Liver (tissue), 10 donors: ENCODE measurements at places on chromosomes 7 and 10. TPM values are rescaled to one million over a fixed set of nuclear protein-coding genes. Genes with fewer than 3 reads are reported as not detected.

DNA sequence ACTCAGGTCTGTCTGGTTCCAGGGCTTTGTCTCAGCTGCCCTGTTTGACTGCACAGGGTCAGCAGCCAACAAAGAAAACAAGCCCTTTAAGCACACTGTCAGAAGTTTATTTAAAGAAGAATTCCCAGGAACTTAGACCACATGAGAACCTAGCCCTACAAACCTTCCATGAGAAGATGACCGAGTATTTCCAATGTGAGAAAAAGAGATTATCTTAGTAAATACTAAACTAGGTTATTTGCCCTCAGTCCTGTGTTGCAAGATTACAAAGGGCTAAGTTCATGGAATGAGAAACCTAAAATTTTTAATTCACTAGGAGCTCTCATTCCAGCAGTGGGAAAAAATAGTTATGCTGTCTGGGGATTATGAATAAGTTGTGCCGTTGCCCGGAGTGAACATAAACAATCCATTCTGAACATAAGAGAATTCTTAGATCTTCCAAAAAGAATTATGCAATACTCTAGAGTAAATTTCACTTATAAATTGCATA lies 46.7 kb downstream of the NOC3L start:
- peaks cover 2% of the 10 kb centered on the region for H3K4me1 ChIP-seq
- no peak overlapping the region for H3K4me3 ChIP-seq
- DNase-seq = no peak
- no peaks in the 10 kb centered on the region for H3K36me3 ChIP-seq

GRCh38 chr7:158742065-158742821 lies 37.6 kb upstream of the NCAPG2 start:
- DNase-seq = no peak
- peaks cover 49% of the 10 kb centered on the region for H3K36me3 ChIP-seq
- H3K27ac ChIP-seq = no peak overlapping the region
- H3K27me3 ChIP-seq = no peaks in the 10 kb centered on the region
- H3K4me1 ChIP-seq = no peaks in the 10 kb centered on the region
- no peak overlapping the region for H3K4me3 ChIP-seq

DNA sequence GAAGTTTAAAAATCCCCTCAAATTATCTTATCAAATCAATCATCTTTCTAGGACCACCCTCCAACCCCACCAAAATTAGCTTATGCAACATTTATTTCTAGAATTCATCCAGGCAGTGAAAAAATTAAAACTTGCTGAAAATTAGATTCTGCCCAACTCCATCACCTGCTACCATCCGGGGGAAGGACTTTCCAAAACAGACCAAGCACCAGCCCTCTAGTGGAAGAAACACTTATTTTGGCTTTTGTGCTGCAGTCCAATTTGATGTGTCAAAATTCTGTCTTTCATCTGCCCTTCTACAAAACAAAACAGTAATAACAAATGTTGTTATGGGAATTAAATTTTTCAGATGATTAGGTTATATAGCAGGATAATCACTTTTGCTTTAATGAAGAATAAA lies 35.1 kb downstream of the GCC1 start:
- H3K4me1 ChIP-seq = no peaks in the 10 kb centered on the region
- no peak overlapping the region for H3K4me3 ChIP-seq
- DNase-seq = no peak
- H3K27me3 ChIP-seq = no peaks in the 10 kb centered on the region
- H3K36me3 ChIP-seq = no peaks in the 10 kb centered on the region
- H3K27ac ChIP-seq = no peak overlapping the region

DNA sequence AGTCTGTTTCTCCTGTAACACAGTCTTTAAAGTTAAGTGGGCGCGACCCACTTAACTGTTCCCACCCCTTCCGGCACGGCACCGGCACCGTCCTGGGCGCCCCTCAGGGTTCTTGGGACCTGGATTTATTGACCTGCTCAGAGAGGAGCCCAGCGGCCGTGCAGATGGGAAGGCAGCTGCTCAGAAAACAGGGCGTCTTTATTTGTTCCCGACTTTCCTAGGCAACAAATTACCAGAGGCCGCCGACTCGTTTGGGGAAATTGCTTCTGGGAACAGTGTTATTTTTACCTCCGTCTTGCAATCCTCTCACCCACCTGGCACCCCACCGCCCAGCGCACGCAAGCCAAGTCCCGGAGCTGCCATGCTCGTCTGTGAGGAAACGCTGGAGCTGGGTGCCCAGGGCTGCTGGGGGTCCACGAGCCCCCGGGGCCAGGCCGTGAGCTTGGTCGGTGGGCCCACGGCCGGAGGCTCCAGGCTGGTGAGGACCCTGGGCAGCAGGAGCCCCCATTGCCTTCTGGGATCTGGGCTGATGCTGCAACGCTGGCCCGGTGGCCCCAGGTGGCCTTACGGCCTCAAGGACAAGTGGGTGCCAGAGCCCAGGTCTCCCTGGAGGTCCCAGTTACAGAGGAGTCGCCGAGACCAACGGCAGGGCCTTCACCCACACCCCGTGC lies 14.9 kb upstream of the ADGRA1 start:
- peaks cover 4% of the 10 kb centered on the region for H3K27me3 ChIP-seq
- H3K4me1 ChIP-seq = no peaks in the 10 kb centered on the region
- no peak overlapping the region for H3K27ac ChIP-seq

- H3K27me3 ChIP-seq = no peaks in the 10 kb centered on the region
- no peaks in the 10 kb centered on the region for H3K36me3 ChIP-seq
- H3K27ac ChIP-seq = no peak overlapping the region
- no peaks in the 10 kb centered on the region for H3K4me1 ChIP-seq
- DNase-seq = no peak
These were observed 131.4 kb downstream of the GPAM start for GRCh38 chr10:112052166-112052565.

- no peak overlapping the region for H3K27ac ChIP-seq
- H3K4me3 ChIP-seq = no peak overlapping the region
- no peaks in the 10 kb centered on the region for H3K36me3 ChIP-seq
These were observed 483.9 kb downstream of the GRM8 start for GRCh38 chr7:126768836-126769235.

GRCh38 chr7:108648989-108649388 lies 79.3 kb downstream of the DNAJB9 start:
- no peak overlapping the region for H3K27ac ChIP-seq
- no peaks in the 10 kb centered on the region for H3K36me3 ChIP-seq
- no peak for DNase-seq
- H3K27me3 ChIP-seq = no peaks in the 10 kb centered on the region

DNA sequence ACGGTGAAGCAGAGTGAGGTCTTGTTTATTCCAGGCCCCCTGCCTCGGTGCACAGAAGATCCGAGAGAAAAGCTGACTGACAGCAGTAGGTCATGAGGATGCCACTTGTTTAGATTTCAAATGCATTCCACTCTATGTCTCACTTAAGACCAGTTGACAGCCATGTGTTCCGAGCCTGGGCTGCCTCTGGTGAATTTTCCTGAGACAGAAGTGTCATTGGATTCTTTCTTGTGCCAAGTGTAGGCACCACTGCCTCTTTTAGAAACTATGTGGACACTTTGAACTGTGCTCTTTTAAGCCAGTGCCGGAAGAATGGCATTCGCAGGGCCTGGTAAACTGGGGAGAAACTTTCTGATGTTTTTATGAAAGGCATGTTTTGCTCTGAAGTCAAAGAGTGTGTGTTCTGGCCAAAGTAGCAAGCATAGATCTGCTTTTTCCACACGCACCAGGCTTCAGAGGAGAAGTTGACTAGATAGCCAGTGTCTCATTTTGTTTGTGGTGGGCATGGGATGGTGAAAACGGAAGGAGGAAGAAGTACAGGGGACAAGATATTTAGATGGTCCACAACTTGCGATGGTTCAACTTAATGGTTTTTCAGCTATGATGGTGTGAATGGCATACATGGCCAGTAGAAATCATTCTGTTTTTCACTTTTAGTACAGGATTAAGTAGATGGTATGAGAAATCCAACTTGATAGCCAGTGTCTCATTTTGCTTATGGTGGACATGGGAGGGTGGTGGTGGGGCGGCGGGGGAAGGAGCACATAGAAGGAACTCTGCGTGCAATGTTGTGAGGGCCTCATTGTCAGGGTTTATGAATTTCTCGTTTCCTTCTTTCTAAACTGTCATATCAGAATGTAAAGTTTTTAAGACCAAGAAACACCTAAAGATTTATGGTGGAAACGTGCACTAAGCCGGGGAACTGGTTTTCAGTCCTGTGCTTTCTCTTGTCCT lies 41.5 kb downstream of the CYP17A1 start:
- H3K27ac ChIP-seq = peak overlapping the region; percentile 82
- no peaks in the 10 kb centered on the region for H3K27me3 ChIP-seq
- DNase-seq = no peak
- no peak overlapping the region for H3K4me3 ChIP-seq
- peaks cover 11% of the 10 kb centered on the region for H3K36me3 ChIP-seq
- H3K4me1 ChIP-seq = peaks cover 17% of the 10 kb centered on the region

DNA sequence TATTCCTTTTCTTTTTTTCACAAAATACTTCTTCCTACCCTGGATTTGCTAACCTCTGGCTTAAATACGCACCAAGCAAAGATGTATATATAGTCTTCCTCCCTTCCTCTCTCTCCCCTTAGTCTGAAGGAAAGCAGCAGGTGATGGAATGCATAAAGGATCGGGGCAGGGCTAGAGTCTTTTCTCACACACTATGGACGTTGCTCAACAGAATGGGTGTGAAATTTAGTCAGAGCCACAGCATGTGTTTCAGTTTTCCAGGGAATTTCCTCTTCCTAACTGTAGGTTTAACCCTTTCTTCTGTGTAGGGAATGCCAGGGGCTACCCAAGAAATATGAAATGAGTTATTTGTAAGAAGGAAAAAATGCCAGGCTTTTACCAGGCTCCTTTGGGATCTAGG lies 71.4 kb upstream of the NFKB2 start:
- no peak for DNase-seq
- H3K4me3 ChIP-seq = no peak overlapping the region
- H3K36me3 ChIP-seq = no peaks in the 10 kb centered on the region
- no peak overlapping the region for H3K27ac ChIP-seq
- no peaks in the 10 kb centered on the region for H3K4me1 ChIP-seq

DNA sequence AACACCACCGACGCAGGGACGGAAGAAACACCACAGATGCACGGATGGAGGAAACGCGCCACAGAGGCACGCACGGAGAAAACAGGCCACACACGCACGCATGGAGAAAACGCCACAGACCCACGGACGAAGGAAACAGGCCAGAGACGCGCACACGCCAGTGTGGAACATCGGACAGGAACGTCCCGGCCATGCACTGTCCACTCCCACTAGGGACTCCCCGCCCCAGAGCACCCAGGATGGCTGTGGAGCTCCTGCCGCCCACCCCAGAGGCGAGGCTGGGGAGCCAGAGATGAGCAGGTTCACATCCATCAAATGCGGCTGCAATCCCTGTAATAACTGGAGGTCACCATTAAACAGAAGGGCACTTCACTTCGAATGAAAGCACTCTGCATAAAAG lies 17.3 kb downstream of the DIP2C start:
- no peak overlapping the region for H3K4me3 ChIP-seq
- H3K27me3 ChIP-seq = no peaks in the 10 kb centered on the region
- H3K36me3 ChIP-seq = no peaks in the 10 kb centered on the region
- no peaks in the 10 kb centered on the region for H3K4me1 ChIP-seq

- no peak for DNase-seq
- no peaks in the 10 kb centered on the region for H3K4me1 ChIP-seq
- no peak overlapping the region for H3K4me3 ChIP-seq
- H3K27me3 ChIP-seq = no peaks in the 10 kb centered on the region
- no peak overlapping the region for H3K27ac ChIP-seq
These were observed 180.8 kb upstream of the CDK1 start for GRCh38 chr10:60597513-60597912.

DNA sequence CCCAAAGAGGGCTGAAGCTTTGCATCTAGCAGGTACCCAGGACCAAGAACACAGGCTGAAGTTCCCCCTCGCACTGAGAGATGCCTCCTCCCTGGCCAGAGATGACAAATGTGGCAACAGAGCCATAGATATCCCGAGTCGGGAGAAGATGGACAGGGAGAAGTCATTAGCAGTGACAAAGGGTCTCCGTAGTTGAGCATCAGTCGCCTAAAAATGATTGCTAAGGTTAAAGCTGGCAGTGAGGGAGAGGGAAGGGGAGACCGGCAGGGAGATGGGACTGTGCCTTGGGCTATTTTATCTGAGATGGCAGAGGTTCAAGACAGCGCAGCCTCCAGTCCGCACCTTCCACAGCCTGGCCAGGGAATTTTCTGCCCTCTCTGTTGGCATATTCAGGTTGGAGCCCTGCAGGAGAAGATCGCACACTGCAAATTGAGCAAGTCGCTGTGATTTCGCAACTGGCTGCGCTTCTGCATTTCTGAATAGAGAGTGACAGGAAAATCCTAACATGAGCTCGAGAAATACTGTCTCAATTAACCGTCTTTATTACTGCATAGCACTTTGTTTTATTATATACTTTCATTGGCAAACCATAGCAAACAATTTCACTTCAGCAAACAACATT lies 238.9 kb upstream of the GPR26 start:
- no peaks in the 10 kb centered on the region for H3K27me3 ChIP-seq
- H3K4me3 ChIP-seq = no peak overlapping the region
- no peak for DNase-seq
- no peaks in the 10 kb centered on the region for H3K4me1 ChIP-seq
- H3K27ac ChIP-seq = no peak overlapping the region
- no peaks in the 10 kb centered on the region for H3K36me3 ChIP-seq

- H3K27ac ChIP-seq = no peak overlapping the region
- DNase-seq = no peak
These were observed 453.8 kb upstream of the ANKRD30A start for GRCh38 chr10:36671607-36672006.

DNA sequence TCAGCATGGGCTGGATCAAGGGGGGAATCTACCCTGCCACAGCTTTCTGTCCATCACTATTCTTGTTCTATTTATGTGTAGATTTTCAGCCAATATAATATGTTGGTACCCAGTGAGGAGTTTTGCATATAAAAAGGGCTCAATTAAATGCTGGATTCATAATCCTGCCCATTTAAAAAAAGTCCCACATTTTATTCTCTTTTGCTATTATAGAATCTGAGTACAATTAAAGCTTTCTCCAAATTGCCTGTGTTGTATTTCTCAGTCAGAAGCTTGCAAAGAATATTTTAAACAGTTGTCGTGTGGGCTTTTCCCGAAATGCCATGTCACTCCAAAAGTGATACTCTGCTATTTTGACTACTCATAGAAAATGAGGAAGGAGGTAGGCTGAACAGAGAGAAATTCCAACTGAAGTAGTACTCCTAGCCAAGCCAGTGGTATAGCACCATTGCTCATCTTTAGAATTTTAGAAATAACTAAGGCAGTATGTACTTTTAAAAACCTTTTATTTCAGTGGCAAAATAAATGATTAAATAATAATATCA lies 108.3 kb upstream of the HDAC9 start:
- no peak for DNase-seq
- no peaks in the 10 kb centered on the region for H3K36me3 ChIP-seq
- no peaks in the 10 kb centered on the region for H3K27me3 ChIP-seq
- H3K27ac ChIP-seq = no peak overlapping the region
- no peaks in the 10 kb centered on the region for H3K4me1 ChIP-seq

- peaks cover 16% of the 10 kb centered on the region for H3K4me1 ChIP-seq
- H3K36me3 ChIP-seq = no peaks in the 10 kb centered on the region
- no peak overlapping the region for H3K4me3 ChIP-seq
- no peaks in the 10 kb centered on the region for H3K27me3 ChIP-seq
- H3K27ac ChIP-seq = no peak overlapping the region
These were observed 178.3 kb upstream of the AUTS2 start for GRCh38 chr7:69419934-69420333.

The GIMAP5 gene
- 11.1 TPM for total RNA-seq

The SEMA3A gene
- total RNA-seq = 0.25 TPM

The CYP3A7 gene
- 81.2 TPM for total RNA-seq

The HNRNPF gene
- 150 TPM for total RNA-seq

The ZFAND2A gene
- 12.5 TPM for total RNA-seq

The LIPJ gene
- total RNA-seq = 0.17 TPM

The GRID1 gene
- 0.17 TPM for total RNA-seq

The VAX1 gene
- total RNA-seq = not detected
